ENCODE measurements at places on chromosomes 3 and 15. TPM values are rescaled to one million over a fixed set of nuclear protein-coding genes. Genes with fewer than 3 reads are reported as not detected.

GRCh38 chr15:85094685-85095084 lies 113.0 kb downstream of the PDE8A start:
- H3K27me3 ChIP-seq: no peaks in the 10 kb centered on the region
- H3K4me3 ChIP-seq: no peak overlapping the region
- H3K4me1 ChIP-seq: no peaks in the 10 kb centered on the region
- H3K27ac ChIP-seq: no peak overlapping the region
- H3K36me3 ChIP-seq: no peaks in the 10 kb centered on the region
- no peak for DNase-seq

DNA sequence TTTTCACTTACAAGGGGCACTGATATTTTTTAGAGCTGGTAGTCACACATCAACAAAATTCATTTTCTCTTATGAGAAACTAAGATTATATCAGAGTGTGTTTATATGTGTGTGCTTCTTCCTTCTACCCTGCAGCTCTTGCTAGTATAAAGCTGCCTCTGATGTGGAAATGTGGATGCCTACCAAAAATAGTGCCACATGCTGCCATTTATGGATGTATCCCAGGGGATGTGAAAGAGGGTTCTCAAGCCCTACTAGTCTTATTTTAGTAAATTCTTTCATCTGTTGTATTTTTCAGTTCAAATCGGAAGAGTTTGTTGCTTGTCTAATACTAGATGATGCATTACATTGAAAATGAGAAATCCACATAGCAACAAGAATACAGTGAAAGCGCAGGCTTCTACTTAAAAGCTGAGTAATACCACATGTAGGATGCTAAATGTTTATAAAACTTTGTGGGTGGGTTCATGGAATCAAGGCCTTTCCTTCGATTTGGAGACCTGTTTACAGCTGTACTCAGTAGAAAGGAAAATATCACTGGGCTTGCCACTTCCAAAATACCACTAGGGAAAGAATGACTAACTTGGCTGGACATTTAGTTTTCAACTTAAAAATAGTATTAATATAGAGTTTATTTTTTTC lies 399.2 kb downstream of the EPHA3 start:
- peaks cover 6% of the 10 kb centered on the region for H3K4me1 ChIP-seq
- no peak for DNase-seq
- no peaks in the 10 kb centered on the region for H3K27me3 ChIP-seq
- H3K4me3 ChIP-seq: no peak overlapping the region
- no peaks in the 10 kb centered on the region for H3K36me3 ChIP-seq
- no peak overlapping the region for H3K27ac ChIP-seq

DNA sequence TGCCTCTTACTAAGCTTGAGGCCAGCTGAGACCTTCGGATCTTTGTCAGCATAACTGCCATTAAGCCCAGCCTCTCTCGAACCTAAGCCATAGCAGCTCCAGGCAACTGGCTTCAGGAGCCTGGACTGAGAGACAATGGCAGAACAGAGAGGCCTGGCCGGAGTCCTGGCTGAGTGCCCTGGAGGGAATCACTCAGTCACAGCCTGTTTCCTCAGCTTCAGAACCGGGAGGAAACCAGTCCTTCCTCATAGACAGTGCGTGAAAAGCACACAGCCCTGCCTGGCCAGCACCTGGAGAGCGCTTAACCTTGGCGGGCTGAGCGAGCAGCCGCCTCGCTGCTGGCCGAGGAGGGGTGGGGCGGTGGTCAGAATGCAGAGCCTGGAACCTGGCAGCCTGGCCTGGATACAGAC lies 21.6 kb downstream of the RNU5B-1 start:
- no peaks in the 10 kb centered on the region for H3K36me3 ChIP-seq
- no peaks in the 10 kb centered on the region for H3K27me3 ChIP-seq
- no peak overlapping the region for H3K4me3 ChIP-seq
- H3K27ac ChIP-seq: no peak overlapping the region
- no peak for DNase-seq

GRCh38 chr15:65922621-65923020 lies 53.3 kb downstream of the RAB11A start:
- H3K4me3 ChIP-seq: no peak overlapping the region
- no peaks in the 10 kb centered on the region for H3K36me3 ChIP-seq
- no peak for DNase-seq
- H3K27me3 ChIP-seq: no peaks in the 10 kb centered on the region
- H3K4me1 ChIP-seq: no peaks in the 10 kb centered on the region

DNA sequence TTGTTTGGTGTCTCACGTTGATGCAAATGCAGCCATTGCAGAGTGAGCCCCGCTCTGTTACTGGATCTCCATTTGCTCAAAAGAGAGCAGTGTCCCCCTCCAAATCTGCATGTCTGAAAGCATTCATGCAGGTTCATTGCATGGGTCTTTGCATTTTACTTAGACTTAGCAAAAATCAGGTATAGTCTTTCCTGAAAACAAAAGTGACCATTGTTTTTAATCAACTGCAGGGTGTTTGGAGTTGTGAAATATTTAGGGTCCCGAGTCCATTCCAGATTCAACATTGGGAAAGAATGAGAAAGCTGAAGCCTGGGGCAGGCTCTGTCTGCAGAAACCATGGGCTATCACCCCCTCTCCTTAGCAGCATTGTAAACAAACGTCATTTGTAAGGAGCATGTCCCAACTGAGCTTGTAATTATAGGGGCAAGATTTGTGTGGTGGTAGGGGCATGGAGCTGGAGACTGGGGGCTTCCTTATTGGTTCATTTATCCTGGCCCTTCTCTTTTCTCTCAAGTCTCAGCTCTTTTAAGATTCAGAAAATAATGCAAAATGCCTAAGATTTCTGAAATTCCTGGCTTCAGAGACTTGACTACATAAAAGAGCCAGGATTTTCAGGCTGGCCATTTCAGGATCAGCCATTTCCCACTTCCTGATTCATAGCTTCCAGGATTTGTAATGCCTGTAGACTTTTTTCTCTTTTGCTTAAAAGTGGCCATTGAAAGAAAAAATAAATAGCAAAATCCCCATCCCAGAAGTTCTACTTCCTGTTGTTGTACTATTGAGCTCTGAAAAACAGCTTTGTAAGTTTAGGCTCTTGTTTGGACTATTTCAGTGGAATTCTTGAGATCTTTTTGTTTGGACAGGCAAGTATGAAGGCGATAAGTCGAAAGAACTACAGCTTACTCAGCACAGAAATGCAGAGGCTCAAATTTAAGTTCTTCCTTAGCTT lies 23.0 kb downstream of the IGF1R start:
- peak overlapping the region; percentile 97 for H3K27ac ChIP-seq
- DNase-seq: no peak
- no peak overlapping the region for H3K4me3 ChIP-seq
- no peaks in the 10 kb centered on the region for H3K27me3 ChIP-seq

- no peaks in the 10 kb centered on the region for H3K36me3 ChIP-seq
- H3K27ac ChIP-seq: no peak overlapping the region
- DNase-seq: no peak
Observed at GRCh38 chr3:143092191-143092590, 27.4 kb upstream of the CHST2 start.

GRCh38 chr15:94887391-94887790 lies 656.0 kb downstream of the MCTP2 start:
- H3K27ac ChIP-seq: no peak overlapping the region
- no peaks in the 10 kb centered on the region for H3K27me3 ChIP-seq
- no peaks in the 10 kb centered on the region for H3K4me1 ChIP-seq
- H3K36me3 ChIP-seq: no peaks in the 10 kb centered on the region

DNA sequence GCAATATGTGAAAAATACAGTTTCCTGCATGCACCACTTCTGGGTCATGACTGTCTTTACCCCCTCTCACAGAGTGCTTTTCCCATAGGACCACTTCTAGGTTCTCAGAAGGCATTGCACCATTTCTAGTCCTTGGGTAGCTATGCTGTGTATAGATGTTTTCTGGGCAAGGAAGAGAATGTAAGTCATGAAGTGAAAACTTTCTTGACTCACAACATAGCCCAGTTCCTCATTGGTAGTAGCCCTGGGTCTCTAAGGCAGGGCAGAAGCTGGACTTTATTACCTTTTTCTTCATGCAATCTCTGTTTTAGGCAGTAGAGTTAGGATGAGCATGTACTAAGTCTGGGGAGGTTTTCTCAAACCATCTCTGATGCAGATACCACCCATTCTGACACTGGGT lies 203.1 kb downstream of the EPHB1 start:
- H3K27me3 ChIP-seq: no peaks in the 10 kb centered on the region
- H3K27ac ChIP-seq: no peak overlapping the region
- H3K4me1 ChIP-seq: no peaks in the 10 kb centered on the region
- H3K4me3 ChIP-seq: no peak overlapping the region
- no peak for DNase-seq
- no peaks in the 10 kb centered on the region for H3K36me3 ChIP-seq

GRCh38 chr15:97386940-97387339 lies 573.6 kb upstream of the ARRDC4 start:
- no peak overlapping the region for H3K4me3 ChIP-seq
- no peaks in the 10 kb centered on the region for H3K27me3 ChIP-seq
- no peak for DNase-seq
- H3K36me3 ChIP-seq: no peaks in the 10 kb centered on the region

- no peak overlapping the region for H3K27ac ChIP-seq
- no peak overlapping the region for H3K4me3 ChIP-seq
- H3K4me1 ChIP-seq: no peaks in the 10 kb centered on the region
- H3K36me3 ChIP-seq: no peaks in the 10 kb centered on the region
- H3K27me3 ChIP-seq: no peaks in the 10 kb centered on the region
Observed at GRCh38 chr3:138257986-138258385, 70.9 kb downstream of the ARMC8 start.

DNA sequence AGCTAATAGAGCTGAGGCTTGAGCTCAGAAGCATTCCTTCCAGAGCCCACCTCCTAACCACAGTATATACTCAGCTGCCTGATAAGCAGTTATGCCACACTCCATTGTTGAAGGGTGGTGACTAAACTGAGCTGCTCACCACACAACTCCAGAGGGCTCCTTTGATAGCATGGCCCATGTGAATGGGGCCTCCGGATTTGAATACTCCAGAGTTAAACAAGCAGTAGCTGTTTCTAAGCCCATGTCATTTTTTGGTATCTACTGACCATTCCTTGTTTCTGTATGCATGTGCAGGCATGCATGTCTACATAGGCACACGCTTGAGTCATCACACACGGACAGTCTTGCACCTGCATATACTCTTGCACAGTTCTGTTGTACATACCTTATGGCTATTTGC lies 28.9 kb downstream of the IGSF10 start:
- no peaks in the 10 kb centered on the region for H3K4me1 ChIP-seq
- DNase-seq: no peak
- no peak overlapping the region for H3K4me3 ChIP-seq
- H3K36me3 ChIP-seq: no peaks in the 10 kb centered on the region
- no peaks in the 10 kb centered on the region for H3K27me3 ChIP-seq

GRCh38 chr3:184126006-184126405 lies 9.2 kb upstream of the EIF2B5 start:
- no peak overlapping the region for H3K4me3 ChIP-seq
- H3K36me3 ChIP-seq: no peaks in the 10 kb centered on the region
- H3K4me1 ChIP-seq: no peaks in the 10 kb centered on the region
- no peak for DNase-seq

- DNase-seq: no peak
- H3K27ac ChIP-seq: no peak overlapping the region
- no peaks in the 10 kb centered on the region for H3K4me1 ChIP-seq
- H3K36me3 ChIP-seq: no peaks in the 10 kb centered on the region
- H3K4me3 ChIP-seq: no peak overlapping the region
- no peaks in the 10 kb centered on the region for H3K27me3 ChIP-seq
Observed at GRCh38 chr3:159236321-159236720, 434.5 kb downstream of the MFSD1 start.

DNA sequence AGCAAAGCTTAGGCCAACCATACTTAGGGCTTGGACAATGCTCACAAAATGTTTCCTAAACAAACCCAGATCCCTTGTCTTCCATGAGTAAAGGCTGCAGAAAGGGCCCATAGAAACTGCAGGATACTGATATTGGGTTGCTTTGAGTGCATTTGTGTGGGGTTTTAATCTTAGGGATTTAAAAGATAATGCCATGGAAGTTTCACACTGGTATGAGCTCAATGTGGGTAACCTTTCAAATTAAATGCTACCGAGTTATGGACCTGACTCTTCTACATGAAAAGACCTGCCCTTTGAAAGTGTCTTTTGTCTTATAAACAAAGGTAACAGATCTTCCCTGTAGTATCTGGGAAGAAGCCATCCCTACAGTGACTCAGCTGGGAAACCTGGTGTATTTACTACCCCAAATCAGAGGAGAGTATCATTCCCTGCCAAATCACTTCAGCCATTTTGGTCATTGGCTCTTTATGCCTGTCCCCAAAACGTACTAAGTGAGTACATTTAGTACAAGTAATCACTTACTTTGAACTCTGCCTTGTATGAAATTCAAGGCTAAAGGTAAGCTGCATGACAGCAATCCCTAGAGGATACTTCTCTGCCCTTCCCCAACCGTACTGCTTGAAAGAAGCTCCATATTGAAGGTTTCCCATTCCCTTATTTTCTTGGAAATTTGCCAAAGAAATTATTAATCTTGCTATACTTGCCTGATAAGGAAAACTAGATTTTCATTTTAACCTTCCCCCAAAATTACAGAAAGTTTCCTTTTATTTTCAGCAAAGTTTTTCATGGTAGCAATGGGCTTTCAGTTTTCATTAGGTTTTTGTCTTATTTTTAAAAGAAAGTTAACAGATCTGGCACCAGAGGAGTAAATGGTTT lies 7.2 kb downstream of the TM4SF1 start:
- H3K4me1 ChIP-seq: peaks cover 15% of the 10 kb centered on the region
- H3K27ac ChIP-seq: peak overlapping the region; percentile 28
- no peak for DNase-seq
- no peaks in the 10 kb centered on the region for H3K27me3 ChIP-seq
- no peaks in the 10 kb centered on the region for H3K36me3 ChIP-seq

GRCh38 chr15:71782422-71783165 lies 27.8 kb upstream of the NR2E3 start:
- no peaks in the 10 kb centered on the region for H3K4me1 ChIP-seq
- no peaks in the 10 kb centered on the region for H3K27me3 ChIP-seq
- H3K36me3 ChIP-seq: no peaks in the 10 kb centered on the region
- H3K27ac ChIP-seq: peak overlapping the region; percentile 49
- no peak for DNase-seq

DNA sequence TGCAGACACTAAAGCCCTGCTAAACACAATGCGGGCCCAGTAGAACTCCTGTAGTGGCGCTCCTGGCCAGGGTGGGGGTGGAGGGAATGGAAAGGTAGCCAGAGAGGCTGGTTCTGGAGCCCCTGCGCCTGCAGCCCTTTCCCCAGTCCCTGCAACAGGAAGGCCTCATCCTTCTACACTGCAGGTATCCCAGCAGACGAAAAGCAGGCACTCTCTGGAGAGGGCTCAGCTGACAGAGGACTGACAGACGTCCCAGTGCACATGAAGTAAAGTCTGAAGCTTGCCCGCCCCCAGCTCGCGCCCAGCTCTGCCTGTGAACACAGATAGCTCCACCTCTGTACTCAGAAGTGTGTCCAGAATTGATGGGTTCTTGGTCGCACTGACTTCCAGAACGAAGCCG lies 46.0 kb downstream of the NSMCE3 start:
- no peaks in the 10 kb centered on the region for H3K36me3 ChIP-seq
- no peak overlapping the region for H3K4me3 ChIP-seq
- DNase-seq: no peak
- no peaks in the 10 kb centered on the region for H3K27me3 ChIP-seq

The SCG5 gene
- 3.9 TPM for total RNA-seq

The RAB27A gene
- total RNA-seq: 54.3 TPM

The GOLGA8T gene
- total RNA-seq: 0.48 TPM

The PARP15 gene
- 7.3 TPM for total RNA-seq

The CLRN1 gene
- not detected for total RNA-seq

The FOXL2 gene
- total RNA-seq: not detected
